ENCODE measurements at places on chromosomes 5 and 9.

DNA sequence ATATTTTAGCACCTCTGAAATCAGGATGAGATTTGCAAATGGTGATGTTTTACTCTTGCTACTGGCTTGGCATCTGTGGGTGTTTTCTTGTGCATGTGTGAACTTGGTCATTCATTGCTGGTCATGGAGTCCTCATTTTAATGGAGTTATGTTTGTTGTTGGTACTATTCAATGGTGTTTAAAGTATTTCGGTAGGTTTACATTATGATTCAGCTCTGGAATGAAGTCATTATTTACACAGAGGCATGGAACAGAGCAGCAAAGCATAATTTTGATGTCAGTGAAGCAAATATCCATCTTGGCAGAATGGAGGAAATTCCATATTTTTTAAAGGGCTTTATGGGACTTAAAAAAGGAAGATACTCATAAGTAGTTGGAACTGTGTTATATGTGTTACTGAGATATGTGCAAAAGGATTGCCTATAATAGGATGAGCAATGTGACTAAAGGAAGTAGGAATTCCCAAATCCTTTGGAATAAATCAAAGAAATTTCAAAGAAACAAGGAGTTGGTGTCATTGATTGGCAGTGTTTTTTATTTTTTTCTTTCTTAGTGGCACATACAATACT, 147.4 kb downstream of the ACTBL2 start:
- DNase-seq, result no peak

GRCh38 chr9:88007291-88007650, 32.9 kb upstream of the CDK20 start:
- no peak for DNase-seq

DNA sequence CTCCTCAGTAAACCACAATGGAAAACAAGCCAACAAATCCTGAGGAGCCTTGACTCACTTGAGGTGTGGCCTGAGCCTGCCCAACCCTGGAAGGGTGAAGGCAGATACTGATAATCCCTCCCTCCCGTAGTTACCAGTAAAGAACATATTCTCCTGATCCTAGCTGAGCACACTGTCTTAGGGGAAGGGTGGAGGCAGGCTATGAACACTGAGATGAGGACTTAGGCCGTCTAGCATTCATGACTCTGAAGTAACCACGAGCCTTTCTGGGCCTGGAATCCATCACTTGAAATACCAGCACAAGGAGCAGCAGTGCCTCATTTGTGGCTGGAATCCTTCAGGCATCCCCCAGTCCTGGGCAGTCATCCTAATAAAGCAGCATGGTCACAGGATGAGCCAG, 124.5 kb upstream of the PRLR start:
- no peak for DNase-seq

DNA sequence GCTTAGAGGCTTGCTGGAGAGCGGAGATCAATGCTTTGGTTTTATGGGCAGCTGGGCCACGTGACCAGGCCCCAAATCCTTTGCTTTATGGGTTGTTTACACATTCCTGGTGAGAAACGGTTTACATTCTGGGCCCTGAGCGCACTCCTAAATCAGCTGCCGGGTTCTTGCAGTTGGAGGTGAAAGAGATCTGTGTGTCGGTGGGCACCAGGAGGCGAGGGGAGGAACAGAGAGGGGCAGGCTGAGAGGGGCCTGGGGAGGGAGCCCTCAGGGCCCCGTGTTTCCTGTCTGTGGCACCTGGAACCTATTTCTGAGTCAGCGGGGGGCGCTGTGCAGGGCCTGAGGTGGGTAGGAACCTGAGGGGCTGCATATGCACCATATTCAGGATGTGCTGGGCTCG, 63.5 kb upstream of the HAND1 start:
- no peak for DNase-seq

- DNase-seq, result no peak
Observed at GRCh38 chr9:479971-480350, 265.3 kb downstream of the DOCK8 start.

DNA sequence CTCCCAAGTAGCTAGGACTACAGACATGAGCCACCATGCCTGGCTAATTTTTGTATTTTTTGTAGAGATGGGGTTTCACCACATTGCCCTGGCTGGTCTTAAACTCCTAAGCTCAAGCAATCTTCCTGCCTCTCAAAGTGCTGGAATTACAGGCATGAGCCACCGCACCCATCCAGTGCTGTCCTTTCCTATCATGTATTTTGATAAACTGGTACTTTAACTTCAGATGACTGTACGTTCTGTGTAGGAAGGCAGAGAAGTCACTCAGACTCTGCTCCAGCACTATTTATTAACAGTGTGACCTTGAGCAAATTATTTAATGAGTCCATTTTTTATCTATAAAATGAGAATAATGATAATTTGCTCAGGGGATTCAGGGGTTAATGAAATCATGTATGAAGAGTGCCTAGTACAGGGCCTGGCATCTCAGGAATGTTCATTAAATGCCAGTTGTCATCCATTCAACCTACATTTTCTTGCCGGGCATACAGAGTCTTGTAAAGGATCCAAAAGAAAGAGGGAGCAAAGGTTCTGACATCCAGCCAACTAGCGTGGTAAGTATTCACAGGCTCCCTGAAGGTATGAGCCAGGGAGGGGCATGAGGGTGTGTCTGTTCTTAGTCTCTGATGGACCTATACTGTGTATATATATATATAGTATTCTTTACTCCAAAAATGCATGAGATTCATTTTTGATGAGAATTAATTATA, 201.9 kb downstream of the PBX3 start:
- DNase-seq, result no peak

DNA sequence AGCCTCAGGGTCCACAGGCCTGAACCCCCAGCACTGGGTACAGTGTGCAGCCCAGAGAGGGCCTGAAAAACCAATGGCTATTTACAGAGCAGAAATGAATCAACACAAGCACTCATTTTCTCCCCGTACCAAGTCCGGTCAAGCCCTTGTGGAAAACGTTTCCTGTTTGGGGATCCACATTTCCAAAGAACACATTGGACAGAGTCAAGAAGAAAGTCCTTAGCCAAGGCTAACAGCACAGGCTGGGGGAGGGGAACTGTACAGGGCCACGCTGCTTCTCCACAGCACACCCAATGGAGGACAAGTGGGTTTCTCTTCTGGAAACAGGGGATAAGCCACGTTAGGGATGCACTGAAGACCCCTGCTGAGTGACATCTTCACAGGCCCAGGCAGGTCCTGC, 62.3 kb downstream of the NSUN2 start:
- DNase-seq, result no peak

DNA sequence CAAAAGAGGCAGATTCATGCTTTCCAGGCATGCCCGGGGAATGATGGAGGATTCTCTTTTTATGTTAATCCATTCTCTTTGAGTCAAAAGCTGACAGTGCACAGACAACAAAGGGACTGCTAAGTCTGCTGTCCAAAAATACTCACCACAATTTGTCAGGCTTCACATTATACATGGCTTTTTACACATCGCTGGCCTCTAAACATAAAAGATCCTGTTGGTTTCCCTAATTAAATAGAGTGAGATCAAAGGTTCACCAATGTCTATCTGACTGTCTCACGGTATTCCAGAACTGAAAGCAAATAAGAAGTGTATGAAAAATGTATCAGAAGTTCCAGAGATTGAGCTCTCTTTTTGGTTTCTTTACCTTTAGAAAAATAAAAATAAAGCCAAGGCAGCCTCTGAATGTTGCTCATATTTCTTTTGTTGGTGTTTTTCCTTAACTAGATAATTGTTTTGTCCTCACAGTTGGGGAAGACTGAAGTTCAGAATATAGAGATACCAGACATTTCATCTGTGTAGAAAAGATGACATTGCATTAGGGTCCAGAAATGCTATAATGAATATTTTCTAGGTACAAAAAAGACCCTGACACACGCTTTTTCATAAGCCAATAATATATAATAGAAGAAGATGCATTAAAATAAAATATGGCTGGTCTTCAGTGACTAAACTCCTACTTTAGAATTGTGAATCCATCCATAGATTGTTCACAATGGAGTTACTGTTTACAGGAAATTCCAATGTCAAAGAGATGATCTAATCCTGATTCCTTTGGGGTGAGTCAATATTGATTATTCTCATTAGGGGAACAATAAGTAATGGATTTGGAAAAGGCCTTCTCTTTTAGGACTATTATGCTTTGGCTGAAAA, 688.2 kb upstream of the CDH6 start:
- DNase-seq, result no peak

DNA sequence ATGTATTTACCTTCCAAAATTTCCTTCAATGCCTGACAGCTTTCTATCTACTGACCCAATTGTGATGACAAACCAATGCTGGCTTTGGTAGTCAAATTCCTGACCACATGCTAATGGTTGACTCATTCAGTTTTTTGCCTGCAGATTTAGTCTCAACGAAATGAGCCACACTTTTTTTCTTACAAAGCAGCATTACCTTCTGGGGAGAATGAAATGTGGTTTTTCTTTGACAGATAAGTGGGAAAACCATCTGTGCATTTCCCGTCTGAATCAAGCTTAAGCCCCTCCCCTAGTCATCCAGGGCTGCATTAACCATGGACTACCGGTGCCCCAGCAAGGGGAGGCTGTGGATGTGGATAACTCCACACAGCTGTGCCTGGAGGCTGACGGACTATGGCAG, 99.6 kb upstream of the TAF11L2 start:
- no peak for DNase-seq

DNA sequence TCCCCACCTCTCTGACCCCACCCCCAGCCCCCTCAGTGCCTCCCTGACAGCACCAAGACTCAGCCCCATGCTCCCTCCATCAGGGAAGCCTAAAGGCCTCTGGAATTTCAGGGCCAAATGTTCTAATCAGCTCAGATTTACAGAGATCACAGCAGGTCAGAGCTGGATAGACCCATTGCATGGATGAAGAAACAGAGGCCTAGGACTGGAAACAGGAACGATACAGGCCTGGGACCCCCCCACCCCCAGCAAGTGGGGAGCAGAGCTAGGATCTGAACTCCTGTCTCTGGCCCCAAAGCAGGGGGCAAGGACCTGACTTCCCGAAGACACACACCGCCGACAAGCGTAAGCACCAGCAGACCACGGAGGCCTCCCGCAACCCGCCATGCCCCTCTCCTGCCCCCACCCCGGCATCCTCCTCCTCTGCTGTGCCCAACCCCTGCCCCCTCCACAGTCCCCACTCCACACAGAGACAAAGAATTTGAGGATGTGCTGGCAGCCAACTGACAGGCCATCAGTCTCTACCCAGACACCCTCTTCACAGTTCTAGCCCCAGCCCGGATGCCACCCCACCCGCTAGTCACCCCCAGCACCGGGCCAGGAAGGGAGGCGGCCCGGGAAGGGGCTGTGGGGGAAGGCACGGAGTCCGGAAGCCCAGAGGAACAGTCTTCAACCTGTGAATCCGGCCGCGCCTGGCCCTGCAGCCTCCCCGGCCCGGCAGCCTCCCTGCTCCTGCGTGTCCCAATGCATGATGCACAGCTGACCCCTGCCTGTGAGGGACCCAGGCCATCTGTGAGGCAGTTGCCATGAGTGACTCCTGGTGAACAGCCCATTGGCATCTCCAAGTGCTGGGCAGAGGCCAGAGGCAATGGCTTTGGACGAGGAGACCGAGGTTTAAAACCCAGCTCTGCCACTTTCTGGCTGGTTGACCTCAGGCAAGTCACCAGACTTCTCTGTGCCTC, 31.3 kb downstream of the NDUFA8 start:
- DNase-seq, result no peak

- DNase-seq, result no peak
Observed at GRCh38 chr5:115243412-115243811, 19.3 kb downstream of the PGGT1B start.

GRCh38 chr9:99090336-99091130, 14.4 kb upstream of the TGFBR1 start:
- no peak for DNase-seq

- DNase-seq, result no peak
Observed at GRCh38 chr5:6736524-6737042, 23.4 kb downstream of the TENT4A start.

GRCh38 chr9:126160854-126161329, 165.7 kb upstream of the MVB12B start:
- no peak for DNase-seq

DNA sequence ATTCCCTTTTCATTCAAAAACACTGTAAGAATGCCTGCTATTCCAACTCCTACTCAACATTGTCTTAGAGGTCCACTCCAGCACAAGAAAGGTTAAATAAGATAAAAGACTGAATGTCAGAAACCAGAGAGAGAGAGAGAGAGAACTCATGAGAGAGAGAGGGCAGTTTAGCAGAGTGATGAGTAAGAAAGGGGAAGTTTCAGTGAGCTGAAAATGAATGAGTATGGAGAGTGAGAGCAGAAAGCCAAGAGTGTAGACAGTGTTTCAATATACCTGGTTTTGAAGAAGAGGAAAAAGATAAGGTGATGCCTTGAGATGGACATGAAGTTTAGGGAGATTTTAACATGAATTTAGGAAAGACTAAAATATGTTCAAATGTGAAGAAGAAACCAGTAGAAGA, 528.0 kb upstream of the SEMA6A start:
- no peak for DNase-seq

GRCh38 chr5:148532969-148533670, 121.2 kb downstream of the HTR4 start:
- no peak for DNase-seq
